ENCODE measurements at places on chromosomes 5 and 9. TPM values are rescaled to one million over a fixed set of nuclear protein-coding genes. Genes with fewer than 3 reads are reported as not detected.

DNA sequence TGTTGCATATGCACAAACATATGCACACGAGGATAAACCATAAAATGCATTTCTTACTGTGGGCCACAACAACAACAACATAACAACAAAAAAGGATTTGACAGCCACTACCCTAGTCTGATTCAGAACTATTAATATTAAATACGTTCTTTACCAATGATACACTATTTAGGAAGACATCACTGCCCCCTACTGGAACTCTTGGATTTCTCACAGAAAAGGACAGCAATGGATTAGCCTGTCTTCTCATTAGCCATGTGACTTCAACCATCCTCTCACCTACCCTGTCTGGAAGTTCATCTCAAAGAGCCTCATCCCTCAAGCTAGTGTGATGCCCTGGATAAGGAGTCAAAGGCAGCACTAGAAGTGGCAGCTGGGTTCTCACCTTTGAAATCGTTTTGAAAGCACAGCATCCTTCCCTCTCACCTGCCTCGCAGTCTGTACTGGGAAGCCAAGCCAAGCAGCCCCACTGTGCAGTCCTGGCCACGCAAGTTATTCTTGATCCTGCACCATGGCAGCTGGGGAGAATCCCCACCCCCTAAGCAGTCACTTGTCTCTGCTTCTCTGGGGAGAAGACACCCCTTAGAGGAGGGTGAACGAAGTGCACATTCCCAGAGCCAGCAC lies 64.6 kb downstream of the SH3TC2 start:
- DNase-seq: no peak

- DNase-seq: no peak
Observed at GRCh38 chr9:100191264-100191663, 92.2 kb downstream of the INVS start.

DNA sequence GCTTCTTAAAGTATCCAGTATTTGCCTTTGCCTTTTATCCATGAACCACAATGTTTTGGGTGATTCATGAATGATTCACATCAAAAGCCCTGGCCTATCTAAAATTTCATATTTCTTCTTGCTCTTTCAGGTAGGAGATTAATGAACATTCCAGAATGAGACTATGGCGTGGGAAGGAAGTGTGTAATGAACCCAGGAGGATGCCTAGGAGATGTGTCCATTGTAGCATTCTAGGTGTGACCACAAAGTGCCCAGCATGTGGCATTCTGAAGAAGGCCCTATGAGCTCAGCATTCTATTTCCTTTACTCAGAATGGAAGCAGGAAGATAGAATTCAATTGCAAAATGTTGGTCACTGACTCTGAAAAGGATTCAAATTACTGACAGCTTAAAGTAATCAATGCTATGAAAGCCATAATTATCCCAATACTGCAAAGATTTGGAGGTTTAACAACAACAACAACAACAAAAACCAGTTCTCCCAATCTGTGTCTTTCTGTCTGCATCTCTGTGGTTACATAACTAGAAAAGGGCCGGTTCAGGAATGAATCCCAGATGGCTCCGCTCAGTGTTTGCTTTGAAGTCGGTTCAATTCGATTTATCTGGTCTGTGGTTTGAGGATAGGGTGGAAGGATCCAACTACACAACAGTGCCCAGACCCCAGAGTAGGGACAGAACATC lies 126.7 kb downstream of the FOXD1 start:
- DNase-seq: no peak

DNA sequence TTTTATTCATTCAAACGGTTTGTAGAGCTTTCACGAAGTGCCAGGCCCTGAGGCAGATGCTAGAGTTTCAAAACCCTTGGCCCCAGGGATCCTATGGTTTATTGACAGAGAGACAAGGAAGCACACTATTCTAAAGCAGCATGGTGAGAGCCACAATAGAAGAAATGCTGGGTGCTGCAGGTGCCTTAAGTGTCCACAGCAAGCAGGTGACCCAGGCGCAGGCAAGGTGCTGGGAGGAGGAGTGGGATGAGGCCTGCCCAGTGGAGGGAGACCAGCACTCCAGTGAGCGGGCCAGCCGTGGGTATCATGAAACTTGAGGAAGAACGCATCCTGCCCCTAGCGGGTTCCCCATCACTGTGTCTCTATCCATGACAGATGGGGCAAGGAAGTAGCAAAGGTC lies 71.0 kb downstream of the OSMR start:
- DNase-seq: no peak

GRCh38 chr5:178371362-178372111 lies 138.9 kb upstream of the PHYKPL start:
- DNase-seq: no peak

- DNase-seq: no peak
Observed at GRCh38 chr5:41161271-41161670, 52.1 kb downstream of the C6 start.

- DNase-seq: no peak
Observed at GRCh38 chr9:98345011-98345410, 89.6 kb upstream of the TBC1D2 start.

DNA sequence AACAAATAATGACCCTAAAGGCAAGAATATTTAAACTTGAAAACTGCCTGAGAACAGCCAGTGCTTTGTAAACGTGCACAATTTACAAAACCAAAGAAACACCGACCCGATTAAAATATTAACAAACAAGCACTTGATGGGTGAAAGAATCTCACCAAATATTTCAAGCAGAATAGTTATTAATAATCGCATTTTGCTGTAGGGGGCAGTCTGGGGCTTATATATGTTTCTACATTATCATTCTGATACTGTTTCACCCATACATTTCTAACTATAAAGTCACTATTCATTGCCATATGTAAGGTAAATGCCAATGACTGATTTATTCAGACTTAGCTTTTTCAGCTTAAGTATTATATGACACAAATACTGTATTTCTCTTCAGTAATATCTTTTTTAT lies 37.7 kb downstream of the UBAP2 start:
- DNase-seq: no peak

DNA sequence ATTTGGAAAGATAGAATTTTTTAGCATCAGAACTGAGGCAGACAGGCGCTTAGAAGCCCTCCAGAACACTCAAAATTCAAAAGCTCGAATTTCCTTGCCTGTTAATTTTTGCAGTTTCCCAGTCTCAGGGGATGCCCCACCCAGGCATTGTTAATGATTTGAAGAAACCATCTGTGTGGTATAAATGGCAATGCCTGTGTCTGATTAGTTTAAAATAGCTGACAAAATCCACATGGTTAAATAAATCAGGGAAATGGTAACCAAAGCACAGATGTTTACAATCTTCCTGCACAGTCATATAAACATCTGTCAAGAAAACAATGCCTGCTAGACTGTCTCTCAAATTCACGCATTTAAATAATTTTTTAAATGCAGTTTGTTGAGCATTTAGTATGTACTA lies 185.2 kb upstream of the RGMB start:
- DNase-seq: peak; percentile 34

Gene FOXD4
- 0.76 TPM for total RNA-seq

Gene RNF183
- not detected for total RNA-seq

Gene OTP
- total RNA-seq: 0.17 TPM

Gene EQTN
- not detected for total RNA-seq

All from glutamatergic neuron (in vitro differentiated cells).